Stimulated activated CD8-positive, alpha-beta memory T cell treated with anti-CD3 and anti-CD28 coated beads, Interleukin-12 subunit alpha, Interleukin-12 subunit beta, amount 100 ng/mL, for 4 hours (primary cell): ENCODE measurements at places on chromosomes 13 and 19.

DNA sequence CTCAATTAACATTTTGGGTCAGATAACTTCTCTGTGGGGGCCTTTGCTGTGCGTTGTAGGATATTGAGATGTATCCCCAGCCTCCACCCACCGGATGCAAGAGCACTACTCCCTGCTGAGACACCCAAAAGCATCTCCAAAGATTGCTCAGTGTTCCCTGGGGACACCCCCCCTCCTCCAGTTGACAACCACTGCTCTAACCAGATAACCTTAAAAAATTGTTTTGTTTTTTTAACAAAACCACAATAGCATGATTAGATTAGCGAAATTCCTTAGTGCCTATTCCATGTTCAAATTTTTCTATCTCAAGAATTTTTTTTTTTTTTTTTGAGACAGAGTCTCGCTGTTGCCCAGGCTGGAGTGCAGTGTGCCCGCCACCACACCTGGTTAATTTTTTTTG, 2.6 kb upstream of the EPN1 start:
- no peak for DNase-seq

DNA sequence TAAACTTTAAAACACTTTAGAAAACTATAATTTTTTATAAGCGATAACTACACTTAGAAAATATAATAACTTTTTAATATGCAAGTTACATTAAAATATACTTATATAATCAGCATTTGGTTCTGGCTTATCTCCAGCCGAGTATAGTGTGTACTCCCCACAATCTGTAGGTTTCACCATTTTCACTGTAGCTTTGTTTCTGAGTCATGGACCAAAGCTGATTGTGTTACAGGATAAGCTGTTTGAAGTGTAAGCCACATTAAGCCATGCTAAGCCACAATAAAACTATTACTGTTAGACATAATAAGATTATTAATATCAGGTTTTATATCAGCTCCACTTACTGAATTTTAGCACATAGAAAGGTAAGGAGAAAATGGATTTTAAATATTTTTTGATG, 43.8 kb downstream of the CCDC122 start:
- no peak for DNase-seq

DNA sequence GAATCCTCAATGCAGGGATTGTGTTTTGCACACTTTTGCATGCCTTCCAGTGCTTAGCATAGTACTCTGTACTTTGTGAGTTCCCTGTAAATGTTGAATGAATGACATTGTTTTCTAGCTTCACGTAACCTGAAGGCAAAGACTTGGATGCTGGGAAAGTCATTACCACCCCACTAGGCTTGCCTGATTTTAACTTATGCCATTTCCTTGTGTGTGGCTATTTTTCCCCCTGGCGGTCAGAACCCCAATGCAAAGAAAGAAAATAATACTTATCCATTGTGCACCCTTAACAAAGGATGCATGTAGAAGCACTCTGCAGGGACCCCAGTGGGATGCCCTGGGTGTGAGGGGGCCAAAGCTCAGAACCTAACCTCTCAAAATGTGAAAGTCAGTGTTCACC, 1.2 kb upstream of the ENOX1 start:
- no peak for DNase-seq

DNA sequence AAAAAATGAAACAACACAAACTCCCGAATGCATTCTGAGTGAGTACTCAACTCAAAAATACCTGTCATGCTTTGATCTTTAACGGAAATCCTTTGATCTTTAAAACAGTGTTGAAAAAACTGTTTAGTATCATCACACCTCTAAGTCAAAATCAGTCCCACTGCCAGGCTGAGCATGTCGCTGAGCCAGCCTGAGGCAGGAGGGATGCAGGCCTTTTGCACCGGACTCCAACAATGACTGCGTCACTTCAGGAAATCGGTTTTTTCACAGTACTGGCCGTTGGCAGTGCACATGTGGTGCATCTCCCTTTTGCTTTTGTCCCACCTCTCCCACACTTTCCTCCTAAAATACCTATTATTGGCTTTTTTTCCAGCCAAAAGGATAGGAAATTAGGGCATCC, 78.2 kb downstream of the SHISA2 start:
- DNase-seq = no peak

DNA sequence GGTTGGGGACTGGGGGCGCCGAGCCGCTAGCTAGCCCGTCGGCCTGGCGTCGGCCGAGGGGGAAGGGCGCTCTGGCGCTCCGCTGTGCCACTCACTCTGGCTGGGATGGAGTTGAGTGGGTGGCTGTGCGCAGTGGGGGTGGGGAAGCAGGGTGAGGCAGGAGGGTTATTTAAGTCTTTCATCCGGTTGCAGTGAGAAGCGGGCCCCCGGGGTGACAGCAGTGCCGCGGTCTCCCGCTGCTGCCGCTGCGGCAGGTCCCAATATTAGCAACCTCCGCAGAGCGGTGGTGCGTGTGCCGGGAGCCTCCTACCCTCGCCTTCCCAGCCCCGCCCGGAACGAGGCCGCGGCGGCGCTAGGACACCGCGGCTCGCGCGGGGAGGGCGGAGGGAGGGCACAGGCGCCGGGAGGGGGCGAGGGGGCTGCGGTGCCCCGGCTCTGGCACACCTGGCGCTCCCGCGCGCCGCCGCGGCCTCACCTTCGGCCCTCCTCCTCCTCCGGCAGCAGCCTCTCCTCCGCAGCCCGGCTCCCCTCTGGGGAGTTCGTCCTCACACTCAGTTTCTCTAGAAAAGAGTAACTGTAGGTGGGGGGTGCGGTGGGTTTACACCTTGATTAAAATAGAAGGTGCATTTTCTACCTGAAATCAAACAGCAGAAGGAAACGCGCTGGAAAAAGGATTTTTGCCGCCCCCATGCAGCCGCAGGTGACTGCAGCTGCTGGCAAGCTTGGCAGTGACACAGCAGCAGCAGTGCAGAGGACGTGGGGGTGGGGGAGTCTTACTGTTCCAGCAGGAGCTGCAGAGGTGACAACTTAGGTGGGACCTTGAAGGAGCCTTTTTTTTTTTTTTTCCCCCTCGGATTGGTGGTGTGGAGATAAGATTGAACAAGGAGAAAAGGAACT, 4.5 kb downstream of the FGF9 start:
- peak; percentile 35 for DNase-seq

- no peak for DNase-seq
Observed at GRCh38 chr13:51113969-51114368, 2.9 kb upstream of the C13orf42 start.

DNA sequence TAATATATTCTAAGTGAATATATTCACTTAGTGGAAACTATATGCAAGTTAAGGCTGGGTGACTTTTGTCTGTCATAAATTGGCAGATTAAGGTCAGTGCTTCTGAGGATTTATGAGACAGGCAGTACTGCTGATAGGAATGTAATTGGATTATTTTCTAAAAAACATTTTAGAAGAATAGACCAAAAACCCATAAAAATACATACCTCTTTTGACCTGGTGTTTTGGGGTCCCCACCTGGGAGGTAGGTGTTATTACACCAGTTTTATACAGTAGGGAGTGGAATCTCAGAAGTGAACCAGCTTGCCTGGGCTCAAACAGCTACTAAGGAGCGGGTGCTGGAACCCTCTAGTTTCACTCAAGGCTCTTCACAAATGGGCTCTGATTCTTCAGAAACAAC, 25.3 kb downstream of the COG3 start:
- DNase-seq = no peak

DNA sequence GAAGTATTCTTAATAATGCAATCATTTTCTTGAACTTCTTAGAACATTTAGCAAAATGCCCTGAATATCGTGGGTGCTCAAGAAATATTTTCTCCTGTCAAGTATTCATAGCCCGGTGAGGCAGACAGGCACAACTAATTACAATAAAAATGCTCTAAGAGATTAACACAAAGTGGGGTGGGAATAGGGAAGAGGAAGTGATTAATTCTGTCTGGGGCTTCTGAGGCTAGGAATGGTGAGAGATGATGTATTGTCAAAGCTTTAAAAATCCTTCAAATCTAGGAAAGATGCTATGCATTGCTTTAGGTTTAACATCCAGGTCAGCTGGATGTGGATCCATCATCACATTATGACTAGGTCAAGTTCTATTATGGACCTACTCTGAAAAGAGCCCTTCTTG, 66.9 kb upstream of the POSTN start:
- no peak for DNase-seq

- DNase-seq = no peak
Observed at GRCh38 chr13:73335210-73335609, 276.4 kb downstream of the KLF5 start.

GRCh38 chr19:44608391-44608821, 5.0 kb upstream of the IGSF23 start:
- DNase-seq = no peak

DNA sequence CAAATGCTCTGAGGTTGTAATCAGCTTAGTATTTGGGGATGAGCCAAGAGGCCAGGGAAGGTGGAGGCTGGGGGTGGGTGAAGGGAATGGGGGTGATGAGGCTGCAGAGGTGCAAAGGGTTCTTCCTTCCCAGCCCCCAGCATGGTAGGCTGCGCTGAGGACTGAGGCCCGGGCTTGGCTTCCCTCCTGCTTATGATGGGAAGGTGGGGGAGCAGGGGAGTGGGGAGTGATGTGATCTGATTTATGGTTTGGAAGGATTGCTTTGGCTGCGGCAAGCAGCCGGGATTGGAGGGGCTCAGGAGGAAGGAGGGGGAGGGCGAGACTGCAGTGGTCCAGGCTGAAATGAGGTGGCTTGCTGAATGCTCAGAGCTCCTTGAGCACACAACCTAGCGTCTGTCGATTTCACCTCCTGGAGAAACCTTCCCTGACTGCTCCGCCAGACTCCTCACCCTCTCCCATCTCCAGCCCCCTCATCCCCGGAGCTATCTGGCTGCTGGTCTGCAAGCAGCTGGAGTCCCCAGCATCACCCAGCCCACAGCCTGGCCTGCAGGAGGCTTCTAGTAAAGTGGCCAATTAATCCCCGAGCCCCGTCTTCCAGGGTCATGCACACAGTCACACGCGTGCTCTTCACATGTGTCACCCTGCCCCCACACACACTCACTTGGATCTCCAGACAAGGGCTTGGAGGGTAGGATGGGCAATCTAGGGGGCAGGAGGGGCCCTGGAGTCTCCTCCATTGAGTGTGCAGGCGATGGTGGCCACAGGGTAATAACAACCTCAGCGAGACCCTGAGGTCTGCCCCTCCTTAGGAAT, 757 bp upstream of the CLEC11A start:
- no peak for DNase-seq

DNA sequence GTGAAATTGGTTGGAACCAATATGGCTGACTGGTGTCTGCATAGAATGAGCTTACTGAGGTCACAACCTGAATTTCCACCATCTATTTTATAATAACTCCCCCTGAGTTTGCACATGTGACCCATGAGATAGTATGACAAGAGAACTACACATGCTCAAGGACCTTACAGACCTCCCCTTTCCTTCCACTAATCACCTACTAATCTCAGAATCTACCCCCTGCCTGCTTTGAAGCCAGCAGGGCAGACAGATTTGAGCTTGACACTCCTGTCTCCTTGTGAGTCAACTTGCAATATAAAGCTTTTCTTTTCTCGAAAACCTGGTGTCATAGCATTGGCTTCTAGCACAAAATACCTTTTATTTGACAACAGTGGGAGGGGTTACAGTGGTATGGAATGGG, 248.4 kb downstream of the RFC3 start:
- no peak for DNase-seq

GRCh38 chr19:49593233-49594113, 2.5 kb downstream of the PRR12 start:
- DNase-seq = peak; percentile 84

GRCh38 chr13:79406597-79406908, 498 bp upstream of the RBM26 start:
- DNase-seq = no peak

DNA sequence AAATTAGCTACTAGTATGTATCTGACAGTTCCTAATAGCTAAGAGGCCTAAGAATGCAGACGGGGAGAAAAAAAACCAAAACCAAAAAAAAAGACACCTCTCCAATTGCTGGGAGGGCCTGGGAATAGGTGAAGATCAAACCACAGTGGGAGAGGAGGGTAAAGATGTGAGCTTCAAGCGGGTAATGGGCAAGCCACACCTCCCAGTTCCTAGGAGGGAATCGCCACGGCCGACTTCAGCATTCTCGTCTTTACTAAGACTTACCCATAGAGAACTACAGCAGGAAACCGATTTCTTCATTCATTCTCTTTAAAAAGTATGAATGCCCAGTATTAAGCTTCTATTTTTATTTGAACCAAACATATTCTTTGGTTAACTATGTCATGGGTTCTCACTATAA, 5.6 kb upstream of the EEF1AKMT1 start:
- DNase-seq = no peak

- no peak for DNase-seq
Observed at GRCh38 chr19:38559428-38560401, 58.0 kb downstream of the MAP4K1 start.

GRCh38 chr13:56530096-56530495, 610.6 kb upstream of the PRR20A start:
- no peak for DNase-seq

DNA sequence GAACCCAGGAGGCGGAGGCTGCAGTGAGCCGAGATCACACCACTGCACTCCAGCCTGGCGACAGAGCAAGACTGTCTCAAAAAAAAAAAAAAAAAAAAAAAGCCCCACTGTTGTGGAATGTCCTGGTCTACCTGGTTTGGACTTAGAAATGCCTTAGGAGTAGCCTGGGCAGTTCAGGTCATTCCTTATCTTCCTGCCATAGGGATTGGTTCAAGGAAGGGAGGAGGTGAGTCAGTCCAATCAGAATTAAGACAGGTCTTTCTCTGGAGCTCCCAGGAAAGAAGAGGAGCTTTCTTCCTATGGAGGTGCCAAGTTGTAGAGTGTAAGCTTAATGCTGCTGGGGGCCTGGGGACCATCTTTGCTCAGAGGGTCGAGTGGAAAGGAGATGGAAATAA, 44.8 kb downstream of the SIPA1L3 start:
- DNase-seq = no peak

- no peak for DNase-seq
Observed at GRCh38 chr13:99264051-99264450, 5.9 kb upstream of the GPR18 start.

- no peak for DNase-seq
Observed at GRCh38 chr19:3537101-3537437, 1.9 kb upstream of the TEKTIP1 start.

GRCh38 chr13:40596484-40596883, 70.0 kb downstream of the FOXO1 start:
- DNase-seq = no peak

DNA sequence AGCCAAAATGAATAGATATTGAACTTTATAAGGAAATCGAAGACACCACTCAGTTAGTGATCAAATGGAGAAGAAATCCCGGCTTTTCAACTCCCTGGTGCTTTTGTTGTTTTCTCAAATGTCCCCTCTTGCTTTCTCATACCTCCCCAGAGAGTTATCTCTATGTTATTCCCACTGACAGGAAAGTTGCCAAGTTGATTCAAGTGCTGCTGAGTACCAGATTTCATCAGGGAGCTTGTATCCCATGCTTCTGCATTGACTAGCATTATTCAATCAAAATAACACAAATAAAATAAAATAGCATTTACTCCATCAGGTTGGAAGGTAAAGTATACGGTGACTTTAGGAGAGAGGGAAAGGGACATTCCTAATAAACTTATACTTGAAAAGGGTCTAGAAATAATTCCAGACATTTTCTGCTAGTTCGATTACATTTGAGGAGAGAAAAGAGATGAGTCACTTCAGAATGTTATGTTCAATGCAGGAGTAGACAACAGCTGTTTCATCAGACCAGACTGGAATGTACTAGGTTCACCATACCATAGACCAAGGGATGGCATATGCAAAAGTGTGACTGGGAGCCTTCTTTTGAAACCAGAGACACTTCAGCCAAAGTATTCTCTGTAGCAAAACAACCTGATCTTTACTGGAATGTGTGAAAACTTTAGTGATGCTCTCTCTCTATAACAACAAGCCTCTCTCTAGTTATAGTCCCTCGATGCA, 397.8 kb downstream of the FGF14 start:
- no peak for DNase-seq

GRCh38 chr13:23547000-23547590, 23.1 kb upstream of the TNFRSF19 start:
- DNase-seq = no peak

GRCh38 chr19:19076476-19076875, 12.7 kb downstream of the SLC25A42 start:
- DNase-seq = no peak
